NCI-H1092 (cell line): ENCODE measurements at places on chromosomes 6 and 20.

DNA sequence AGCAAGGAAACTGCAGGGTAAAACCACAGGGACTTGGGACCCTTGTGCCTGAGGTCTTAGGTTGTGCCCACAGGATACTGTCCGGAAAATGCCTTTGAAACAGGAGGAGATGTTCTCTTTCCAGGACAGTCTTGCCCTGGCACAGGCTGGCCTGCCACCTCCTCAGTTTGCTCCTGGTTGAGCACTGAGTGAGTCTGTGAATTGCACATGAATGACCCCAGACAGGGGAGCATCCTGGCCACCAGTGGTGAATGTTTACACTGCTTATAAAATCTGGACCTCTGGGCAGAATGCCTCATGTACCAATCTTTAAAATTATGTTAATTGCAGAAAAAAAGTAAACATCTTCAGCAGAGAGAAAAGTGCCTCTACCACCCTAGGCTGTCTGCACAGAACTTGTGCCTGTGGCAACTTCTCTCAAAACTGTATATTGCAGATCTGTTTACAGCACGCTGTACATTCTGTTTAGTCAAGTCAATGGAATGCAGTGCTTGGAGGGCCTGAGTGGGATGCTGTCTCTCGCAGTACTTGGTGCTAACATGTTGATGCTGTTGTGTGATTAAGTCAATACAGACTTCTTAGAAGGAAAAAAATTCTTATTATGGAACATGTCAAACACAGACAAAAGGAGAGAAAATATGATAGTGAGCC, 242.1 kb downstream of the SOD2 start:
- DNase-seq, result no peak

GRCh38 chr20:59814840-59815340, 118.5 kb downstream of the SYCP2 start:
- no peak for DNase-seq

DNA sequence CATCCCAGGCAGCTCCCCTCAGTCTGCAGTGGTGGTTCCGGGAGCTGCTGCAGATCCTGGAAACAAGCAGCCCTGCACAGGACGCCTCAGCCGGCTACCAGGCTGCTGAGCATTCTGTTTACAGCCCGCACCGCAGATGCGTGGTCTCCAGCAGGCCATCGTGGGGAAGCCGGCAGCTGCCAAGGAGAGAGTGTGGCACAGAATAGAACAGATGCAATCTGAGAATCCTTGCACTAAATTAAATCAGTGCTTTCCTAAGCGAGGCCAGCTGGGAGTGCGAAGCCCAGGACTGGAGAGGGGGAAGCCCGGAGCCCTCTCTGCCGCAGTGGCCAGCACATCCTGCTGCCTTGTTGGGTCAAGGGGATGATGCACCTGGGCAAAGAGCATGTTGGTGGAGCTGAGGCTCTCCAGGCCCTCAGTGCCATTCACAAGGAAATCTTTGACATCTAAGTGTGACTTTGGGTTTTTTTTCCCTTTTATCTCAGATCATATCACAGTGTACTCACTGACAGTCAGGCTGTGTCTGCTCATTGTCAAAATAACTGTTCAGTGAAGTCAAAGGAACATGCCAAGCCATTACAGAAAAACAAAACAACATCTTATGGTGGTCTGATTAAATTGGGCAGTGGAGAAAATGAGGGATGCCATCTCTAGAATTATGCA, 118.1 kb downstream of the SYNDIG1 start:
- no peak for DNase-seq

DNA sequence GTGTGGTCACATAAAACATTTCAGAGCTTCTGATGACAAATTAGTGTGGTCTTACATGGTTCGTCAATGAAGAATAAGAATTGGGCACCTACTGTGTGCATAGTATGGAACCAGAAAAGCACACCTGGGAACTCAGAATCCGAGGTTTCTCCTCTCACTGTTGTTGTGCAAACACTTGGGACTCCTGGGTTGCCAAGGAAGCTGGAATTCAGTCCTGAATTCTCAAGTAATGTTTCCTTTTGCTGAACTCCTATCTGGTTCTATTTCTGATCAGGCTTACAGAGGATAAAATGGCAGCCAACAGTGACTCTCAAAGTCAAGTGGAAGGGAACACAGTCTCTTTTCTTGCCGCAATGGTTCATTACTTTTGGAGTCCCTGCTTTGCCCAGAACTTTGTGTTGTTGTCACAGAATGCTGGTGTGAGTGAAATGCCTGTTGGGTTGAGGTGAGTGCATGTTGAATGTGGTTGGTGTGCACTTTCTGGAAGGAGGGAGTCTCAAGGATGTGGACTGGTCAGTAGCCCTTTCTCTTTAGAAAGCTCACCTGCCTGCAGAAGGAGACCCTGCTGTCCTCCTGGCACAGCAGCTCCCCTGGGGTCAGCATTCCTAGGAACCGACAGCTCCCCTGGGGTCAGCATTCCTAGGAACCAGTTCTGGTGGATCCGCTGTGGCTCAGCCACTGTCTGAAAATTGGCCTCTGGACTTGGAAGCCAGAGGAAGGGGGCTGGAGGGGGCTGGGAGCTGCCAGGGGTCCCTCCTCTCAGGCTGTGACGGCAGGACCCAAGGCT, 1.4 kb downstream of the UNC93A start:
- no peak for DNase-seq

DNA sequence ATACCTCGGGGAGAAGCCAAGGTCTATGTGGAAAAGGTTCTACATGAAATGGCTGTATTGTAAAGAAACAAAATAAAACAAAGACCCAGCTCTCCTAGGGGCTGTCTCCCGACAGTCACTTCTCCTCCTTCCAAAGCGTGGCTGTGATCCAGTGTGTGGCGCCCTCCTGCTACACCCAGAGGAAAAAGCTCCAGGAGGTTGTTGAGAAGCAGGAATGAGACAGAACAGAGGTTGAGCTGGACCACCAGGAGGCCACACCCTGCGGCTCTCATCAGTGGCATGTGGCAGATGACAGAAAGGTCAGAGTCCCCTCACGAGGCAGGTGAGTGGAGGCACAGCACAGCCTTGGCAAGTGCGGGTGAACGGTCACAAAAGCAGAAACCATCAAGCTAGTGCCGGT, 236.0 kb downstream of the TBXT start:
- DNase-seq, result no peak

DNA sequence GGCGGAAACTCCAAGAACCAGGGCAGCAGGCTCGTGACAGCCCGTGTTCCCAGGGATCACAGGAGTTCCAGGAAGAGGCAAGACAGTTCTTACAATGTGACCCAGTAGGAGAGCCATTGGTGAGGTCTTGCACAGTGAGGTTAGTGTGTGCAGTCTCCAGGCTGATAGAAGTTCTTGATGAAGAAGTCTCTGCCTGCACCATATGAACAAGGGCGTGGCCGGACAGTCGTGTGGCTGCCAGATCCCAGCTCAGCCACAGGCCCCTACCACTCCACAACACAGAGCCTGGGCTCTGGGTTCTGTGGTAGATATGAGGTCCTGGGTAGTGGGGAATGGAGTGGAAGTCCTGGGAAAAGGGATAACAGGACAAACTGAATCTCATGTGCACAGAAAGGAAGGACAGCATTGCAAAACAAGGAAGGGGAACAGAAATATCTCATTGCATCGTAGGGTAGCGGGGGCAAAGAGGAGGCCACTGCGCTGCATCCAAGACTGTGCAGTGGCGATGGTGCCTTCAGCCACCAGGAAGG, 65.2 kb downstream of the STX11 start:
- DNase-seq, result no peak

DNA sequence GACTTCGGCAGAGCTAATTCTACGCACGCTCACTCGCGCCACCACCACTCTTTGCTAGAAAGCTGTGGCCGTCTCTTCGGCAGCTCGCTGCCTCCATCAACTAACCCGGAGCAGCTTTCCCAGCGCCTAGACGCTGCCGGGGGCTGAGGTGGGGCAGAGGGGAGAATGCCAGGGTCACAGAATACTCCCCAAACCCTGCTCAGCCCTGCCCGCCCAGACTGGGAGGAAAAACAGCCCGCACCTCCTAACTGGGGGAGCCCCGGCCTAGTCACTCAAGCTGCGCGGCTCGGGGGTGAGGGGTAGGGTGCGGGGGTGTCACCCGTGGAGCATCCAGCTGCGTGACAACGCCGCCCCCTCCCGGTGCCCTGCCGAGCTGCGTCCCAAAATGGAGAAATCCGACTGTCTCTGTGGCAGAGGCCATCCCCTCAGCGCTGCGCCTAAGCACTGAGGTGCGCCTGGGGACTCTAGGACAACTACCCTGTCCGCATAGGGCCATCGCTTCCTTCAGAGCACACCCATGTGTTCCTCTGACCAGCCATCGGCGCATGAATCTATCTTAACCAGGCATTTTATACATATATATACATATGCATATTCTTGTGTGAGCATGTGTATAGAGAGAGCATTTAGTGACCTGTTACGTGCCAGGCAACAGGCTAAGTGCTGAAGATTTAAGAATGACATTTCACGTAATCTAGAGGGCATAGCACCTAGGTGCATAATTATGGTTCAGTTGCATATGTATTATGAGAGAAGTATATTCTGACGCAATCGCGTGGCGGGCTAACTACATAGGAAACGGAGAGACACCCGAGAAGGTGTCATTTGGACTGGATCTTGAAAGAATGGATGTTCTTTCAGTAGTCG, 1.5 kb upstream of the TENT5A start:
- peak; percentile 50 for DNase-seq

DNA sequence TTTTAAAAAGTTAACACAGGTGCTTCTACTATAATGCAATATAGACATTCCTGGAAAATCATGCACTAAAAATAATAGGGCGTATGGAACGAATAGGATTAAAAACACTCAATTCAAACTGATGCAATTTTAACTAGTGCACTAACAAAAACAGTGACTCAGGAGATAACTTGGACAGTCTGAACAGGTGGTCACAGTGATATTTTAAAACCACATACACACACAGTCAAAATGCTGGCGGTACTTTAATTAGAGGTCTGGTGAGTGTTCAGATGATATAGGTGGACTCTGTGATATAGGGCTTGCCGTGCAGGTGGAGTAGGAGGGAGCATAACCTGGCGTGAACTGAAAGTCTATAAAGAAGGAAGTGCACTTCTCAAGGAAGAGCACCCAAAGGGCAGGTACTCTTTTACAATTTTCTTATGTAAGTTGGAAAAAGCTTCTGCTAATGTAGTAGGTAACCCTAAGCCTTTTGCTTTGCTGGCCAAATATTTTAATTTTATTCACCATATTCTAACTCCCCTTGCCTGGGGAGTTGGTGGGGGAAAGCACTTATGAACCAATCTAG, 41.9 kb upstream of the PLN start:
- DNase-seq, result no peak

- DNase-seq, result no peak
These were observed 33.0 kb upstream of the HFE start for GRCh38 chr6:26053992-26054780.

GRCh38 chr6:93136111-93136510, 283.2 kb downstream of the EPHA7 start:
- DNase-seq, result no peak

GRCh38 chr6:15358579-15359327, 112.9 kb downstream of the JARID2 start:
- no peak for DNase-seq
